ENCODE measurements at places on chromosomes 11 and 22.

- no peak for DNase-seq
These were observed 64.6 kb downstream of the TRIM44 start for GRCh38 chr11:35727140-35727539.

DNA sequence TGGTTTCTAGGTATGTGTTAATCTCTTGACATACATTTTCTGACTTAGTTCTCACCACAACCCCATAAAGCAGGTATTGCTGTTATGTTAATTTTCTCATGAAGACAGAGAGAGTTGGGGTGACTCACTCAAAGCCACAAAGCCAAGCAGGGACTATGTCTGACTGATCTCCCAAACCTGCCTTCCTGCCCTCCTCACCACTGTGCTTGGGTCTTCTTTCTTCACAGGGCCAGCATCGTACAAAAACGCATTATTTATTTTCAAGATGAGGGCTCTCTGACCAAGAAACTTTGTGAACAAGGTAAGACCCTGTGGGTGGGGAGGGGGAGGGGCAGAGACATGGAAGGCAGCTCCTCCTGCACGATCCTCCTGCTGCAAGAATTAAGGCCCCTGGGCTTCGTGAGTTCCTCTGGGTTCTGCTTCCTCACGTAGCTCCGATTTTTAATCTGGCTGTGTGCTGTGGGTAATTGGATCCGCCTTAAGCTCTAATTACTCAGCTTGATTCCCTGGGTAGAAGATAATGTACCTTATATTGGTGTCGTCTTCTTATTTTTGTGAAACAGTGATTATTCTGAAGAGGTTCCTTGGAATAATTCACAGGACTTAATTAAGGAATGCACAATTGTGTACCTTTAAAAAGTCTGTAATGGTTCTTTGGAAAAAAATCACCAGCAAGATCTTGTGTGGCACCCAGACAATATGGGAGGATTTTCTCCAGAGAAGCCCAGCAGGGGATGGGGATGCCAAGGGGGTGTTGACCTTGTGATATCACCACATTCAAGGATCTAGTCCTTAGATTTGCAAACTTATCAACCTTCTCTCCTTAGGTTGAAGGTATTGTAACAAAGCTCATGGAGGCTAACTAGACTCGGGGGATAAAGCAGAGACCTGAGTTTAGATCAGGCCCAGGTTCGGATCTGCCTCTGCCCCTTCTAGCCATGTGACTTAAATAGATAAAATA is 112.9 kb downstream of the SPON1 start:
- DNase-seq: no peak

- DNase-seq: no peak
These were observed 28.0 kb upstream of the PHOX2A start for GRCh38 chr11:72271980-72272379.

DNA sequence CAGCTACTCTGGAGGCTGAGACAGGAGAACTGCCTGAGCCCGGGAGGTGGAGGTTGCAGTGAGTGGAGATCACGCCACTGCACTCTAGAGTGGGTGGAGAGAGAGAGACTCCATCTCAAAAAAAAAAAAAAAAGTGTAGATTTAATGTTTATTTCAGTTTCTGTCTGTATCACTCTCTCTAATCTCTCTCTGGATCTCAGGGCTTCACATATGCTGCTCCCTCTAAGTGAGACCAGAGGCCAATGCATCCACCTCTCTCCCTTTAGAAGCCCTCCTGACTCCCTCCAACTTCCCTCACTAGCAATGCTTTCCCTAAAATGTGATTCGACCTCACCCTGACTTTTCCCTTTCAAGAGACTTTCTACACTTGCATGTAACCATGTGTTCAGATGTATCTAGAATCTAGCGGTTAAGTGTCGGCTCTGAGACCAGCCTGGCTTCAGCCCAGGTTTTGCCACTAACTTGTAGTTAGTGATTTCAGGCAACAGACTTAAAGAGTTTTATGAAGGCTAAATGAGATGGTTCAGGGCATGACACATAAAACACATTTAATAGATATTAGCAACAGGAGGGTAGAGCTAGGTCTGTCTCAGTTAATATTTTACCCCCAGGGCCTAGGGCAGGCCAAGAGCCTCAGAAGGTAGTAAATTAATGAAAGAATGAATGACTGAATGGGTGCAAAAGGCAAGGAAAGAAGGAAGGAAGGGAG is 364.3 kb downstream of the LARGE1 start:
- no peak for DNase-seq

GRCh38 chr22:30429887-30430286 is 4.3 kb downstream of the MTFP1 start:
- DNase-seq: no peak

DNA sequence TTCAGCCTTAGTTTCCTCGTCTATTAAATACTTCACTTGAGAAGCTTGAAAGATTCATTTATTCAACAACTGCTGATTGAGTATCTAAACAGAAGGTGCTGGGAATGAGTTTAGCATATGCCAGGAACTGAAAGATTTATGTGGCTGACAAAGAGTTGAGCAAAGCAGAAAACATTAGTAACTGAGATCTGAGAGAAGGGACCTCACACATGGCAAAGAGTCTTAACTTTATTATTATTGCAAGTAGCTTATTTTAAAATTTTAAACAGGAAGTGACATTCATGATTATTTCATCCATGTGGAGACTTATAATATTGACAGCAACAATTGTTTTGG is 133.6 kb downstream of the CASP12 start:
- no peak for DNase-seq

Measured in T47D (cell line).